ENCODE measurements at places on chromosomes 16 and 17.

- no peak for DNase-seq
Observed at GRCh38 chr16:51085271-51085670, 65.8 kb downstream of the SALL1 start.

DNA sequence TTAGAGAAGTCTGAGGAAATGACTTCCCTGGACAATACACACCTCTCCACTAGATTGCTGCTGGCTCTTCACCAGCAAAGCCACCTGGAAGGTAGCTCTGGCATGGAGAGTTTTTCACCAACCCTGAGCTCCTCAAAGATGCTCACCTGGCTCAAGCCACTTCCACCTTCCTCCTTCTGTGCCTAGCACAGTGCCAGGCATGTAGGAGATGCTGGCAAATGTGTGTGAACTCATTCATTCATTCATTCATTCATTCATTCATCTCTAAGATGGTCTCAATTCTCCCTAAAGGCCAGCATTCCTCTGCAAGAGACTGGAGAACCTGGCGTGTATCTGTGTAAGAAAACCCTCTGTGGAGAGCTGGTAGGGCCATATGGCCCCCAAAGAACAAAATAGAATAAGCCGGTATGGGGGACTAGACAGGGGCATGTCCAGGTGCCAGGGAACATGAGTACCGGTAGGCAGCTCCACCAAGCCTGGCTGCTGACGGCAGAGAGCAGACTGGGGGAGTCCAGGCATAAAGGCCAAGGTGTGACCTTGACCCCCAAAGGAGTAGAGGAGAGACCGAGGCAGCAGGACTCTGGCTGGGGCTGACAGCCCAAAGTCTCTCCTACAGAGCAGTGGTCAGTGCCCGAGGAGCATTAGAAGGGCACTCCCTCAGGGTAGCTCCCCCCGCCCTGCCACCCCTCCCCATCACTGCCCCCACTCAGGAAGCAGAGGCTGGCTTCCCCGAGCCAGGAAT, 132.2 kb upstream of the TNRC6C start:
- no peak for DNase-seq

DNA sequence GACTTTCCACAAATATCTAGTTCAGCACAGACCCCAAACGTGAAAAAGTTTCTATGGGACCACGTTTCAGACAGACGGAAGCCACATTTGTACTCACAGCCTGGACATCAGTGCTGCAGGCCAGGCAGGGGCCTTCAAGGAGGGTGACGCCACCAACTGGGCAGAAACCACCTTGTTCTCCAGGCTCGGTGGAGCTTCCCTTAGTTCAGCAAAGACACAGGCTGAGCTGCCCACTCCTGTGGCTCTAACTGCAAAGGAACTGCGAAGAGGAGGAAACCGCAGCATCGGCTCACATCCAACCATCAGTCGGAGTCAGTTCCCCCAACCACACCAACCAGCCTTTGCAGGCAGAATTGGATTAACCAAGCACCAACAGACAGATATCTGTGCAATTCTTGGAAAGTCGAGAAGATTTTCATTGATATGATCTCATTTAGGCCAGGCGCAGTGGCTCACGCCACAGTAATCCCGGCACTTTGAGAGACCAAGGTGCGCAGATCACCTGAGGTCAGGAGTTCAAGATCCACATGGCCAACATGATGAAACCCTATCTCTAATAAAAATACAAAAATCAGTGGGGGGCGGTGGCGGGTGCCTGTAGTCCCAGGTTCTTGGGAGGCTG, 73.3 kb upstream of the CNEP1R1 start:
- no peak for DNase-seq

- DNase-seq: peak; percentile 4
Observed at GRCh38 chr17:79707931-79708891, 22.5 kb upstream of the ENPP7 start.

- no peak for DNase-seq
Observed at GRCh38 chr16:89261691-89262563, 44.4 kb downstream of the ZNF778 start.

- no peak for DNase-seq
Observed at GRCh38 chr16:89700649-89701424, 668 bp downstream of the SPATA2L start.

DNA sequence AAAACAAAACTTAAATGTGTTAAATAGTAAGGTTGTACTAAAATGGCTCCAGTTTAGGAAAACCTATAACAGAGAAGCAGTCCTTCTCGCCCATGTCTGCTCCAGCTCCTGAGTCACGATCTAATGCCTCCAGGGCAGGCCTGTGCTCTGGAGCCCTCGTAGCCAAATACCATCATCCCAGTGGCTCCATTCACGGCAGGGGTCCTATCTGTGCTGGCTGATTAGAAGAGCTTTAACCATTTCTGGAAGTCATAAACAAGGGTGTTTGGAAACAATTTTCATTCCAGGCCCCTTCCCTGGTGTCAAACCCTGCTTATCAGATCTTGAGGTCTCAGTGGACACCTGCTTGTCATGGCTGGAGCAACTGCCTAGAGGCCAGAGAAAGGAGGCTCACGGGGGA, 336.9 kb downstream of the SOX9 start:
- no peak for DNase-seq

DNA sequence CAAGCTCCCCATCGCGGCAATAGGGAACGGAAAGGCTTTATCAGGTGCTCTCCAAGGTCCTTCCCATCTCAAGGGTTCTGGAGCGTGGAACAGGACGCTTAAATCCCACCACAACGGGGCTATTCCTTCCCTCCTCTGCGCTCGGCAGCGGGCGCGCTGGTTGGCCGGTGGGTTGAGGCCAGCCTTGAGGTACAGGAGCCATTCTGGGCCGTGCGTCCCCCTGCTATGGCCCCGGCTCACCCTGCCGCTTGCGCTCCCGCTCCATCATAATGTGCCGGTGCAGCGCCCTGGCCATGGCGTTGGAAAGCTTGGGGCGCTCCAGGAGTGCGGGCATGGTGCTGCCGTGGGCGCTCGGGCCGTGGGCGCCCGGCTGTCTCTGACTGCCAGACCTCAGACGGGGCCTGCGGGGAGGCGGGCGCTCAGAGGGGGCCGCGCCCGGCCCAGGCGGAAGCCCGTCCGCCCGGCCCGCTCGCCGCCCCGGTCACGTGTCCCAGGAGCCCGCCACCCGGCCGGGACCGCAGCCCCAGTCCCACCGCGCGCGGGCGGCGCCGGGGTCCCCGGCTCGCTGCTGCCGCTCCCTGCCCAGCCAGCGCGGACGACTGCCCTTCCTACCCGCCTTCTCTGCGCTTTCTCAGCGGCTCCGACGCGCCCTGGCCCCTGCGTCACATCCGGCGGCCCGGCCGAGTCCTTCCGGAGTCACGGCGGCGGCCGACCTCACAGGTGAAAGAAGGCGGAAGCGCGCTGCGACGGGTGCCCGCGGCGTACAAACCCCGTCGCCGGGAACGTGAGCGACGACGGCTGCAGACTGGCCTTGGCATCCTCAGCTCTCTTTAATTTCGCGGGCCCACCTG, at the start of gene GPS2:
TSS of gene GPS2 (minus strand) at position 642 of the 851 bp plus-strand sequence. CDS start at position 334, 308 bp downstream.
- DNase-seq: peak; percentile 48

- no peak for DNase-seq
Observed at GRCh38 chr16:29841631-29842030, 21.4 kb downstream of the MVP start.
